ENCODE measurements at places on chromosomes 5 and 9.

- DNase-seq = no peak
Measured at GRCh38 chr9:16044579-16044881, 491.7 kb downstream of the CCDC171 start.

- no peak for DNase-seq
Measured at GRCh38 chr5:55143624-55144023, 16.3 kb upstream of the GPX8 start.

DNA sequence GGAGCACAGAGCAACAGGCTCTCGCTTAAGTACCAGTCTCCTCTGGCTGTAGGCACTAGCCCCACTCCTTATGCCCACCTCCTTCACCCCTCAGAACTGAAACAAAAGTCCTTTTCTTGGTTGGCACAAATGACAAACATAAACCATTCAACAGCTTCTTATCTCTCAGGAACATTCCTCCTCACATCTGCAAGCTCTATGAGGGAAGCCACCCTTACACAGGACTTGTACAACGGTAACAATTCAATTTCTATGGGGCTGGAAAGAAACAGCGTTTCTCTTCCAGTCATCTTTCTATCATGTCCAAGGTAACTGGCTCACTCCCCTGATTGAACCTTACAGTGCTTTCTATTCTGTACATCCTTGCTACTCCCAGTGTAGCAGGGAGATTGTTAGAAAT, 74.1 kb downstream of the CSF2 start:
- DNase-seq = no peak

DNA sequence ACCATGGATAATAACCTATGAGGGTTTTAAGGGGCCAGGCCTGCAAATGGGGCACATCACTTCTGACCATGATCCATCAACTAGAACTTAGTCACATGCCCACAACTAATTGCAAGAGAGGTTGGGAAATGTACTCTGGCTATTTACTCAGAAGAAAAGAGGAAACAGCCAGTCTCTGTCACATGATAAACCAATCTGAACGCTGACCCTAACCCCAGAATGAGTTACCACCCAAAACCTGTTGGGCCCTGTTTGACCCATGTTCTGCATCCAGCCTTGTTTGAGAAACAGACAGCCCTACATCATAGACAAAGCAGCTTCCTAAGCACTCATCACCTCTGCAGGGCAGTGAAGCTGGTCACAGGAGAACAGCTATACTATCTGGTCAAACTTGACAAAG, 5.8 kb downstream of the MACROH2A1 start:
- no peak for DNase-seq

GRCh38 chr5:1834022-1834551, 32.9 kb downstream of the NDUFS6 start:
- no peak for DNase-seq

DNA sequence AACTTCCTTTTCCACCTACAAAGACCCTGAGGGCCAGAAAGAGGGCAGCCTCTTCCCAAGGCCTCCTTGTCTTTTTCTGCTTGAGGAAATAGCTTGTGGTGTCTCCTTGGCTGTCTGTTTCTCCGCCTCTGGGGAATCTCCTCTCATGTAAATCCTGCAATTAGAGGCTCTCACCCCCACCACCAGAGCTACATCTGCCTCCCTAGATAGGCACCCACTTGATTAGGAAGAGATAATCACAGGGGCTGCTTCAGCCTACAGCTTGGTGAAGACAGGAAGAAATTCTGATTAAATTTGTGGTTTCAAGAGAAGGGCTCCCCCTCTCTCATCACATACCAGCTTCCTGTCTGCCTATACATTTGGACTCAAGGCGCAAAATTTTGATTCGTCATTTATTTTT, 75.6 kb downstream of the TLR4 start:
- no peak for DNase-seq

- no peak for DNase-seq
Measured at GRCh38 chr9:107693625-107694326, 204.2 kb upstream of the KLF4 start.

Data from stimulated activated CD4-positive, alpha-beta T cell treated with anti-CD3 and anti-CD28 coated beads, Interleukin-2, amount 100 ng/mL, for 4 hours (primary cell).